ENCODE measurements at places on chromosomes 1 and 21.

- DNase-seq: no peak
These were observed 139.7 kb downstream of the CYYR1 start for GRCh38 chr21:26433386-26433785.

- no peak for DNase-seq
These were observed 19.9 kb downstream of the ACOT11 start for GRCh38 chr1:54567961-54568360.

GRCh38 chr1:74363220-74363619 is 128.0 kb downstream of the TNNI3K start:
- DNase-seq: no peak

- no peak for DNase-seq
These were observed 40.8 kb upstream of the LRRC3 start for GRCh38 chr21:44414291-44415072.

GRCh38 chr21:45291613-45292398 is 4.1 kb upstream of the POFUT2 start:
- no peak for DNase-seq

DNA sequence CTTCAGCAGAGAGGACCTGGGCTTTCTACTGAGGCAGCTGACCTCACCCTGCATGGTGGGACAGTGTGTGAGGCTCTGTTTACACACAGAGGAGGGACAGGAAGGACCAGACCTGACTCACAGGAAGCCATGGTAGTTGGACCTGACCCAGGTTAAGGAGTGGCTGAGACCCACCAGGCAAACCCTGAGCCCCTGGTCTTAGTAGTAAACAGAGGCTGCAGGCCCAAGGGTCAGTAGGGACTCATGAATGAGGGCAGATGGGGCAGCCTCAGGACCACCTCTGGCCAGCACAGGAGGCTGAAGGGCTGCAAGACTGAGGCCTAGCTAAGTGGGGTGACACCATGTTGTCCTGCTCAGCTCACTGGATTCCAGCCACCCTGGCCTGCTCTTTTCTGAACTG is 273.2 kb downstream of the GRIK3 start:
- no peak for DNase-seq

DNA sequence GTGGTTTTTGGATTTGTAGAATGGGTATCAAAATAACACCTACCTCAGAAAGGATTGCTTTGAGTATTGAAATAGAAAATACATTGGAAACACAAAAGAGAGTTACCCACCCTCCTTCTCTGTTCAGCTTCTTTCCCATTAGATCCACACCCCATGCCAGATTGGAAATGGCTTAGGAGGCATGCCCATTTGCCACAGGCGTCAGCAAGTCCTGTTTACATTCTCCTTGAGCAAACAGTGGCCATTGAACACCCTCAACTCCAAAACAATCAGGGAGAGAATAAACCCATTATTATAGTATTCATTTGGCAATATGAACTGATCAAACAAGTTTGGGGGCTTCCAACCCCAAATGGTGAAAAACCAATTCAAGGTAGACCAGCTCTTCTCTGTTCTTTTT is 2.4 kb downstream of the ELAPOR1 start:
- DNase-seq: no peak

DNA sequence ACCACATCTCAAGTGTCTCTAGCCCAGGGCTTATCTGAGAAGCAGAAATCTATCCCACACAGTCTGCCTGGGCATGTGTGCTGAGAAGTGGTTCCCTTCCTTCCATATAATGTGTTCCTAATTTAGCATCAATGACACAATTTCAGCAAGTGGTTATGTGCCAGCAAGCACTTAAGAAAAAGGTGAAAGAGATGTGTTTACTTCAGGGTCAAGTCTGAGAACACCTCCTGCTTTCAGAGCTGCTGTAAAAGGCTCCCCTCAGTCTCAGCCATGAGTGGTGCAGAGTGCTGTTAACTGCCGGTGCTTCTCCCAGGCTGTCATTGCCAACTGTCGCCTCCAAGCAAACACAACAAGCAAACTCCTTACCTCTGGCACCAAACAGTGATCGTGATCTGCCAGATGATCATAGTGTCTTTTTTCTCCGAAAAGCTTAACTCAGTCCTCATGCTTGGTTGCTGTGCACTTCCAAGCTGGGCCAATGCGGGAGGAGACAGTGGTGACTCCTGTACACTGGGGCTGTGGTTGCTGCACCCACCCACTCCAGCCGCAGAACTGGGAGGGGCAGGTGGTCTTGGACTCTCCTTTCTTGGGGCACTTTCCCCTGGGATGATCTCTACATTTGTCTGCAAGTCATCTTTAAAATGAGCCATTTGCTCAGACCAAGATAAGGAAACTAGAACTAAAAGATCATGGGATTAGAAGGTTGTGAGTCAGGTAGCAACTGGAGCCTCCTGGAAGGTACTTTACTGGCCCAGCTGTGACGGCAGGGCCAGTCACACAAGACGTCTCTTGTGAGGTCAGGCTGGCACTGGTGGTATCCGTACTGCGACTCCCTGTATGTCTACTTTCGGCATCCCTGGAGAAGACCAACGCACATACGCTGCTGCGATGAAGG is 32.4 kb downstream of the ATP1A1 start:
- DNase-seq: no peak

DNA sequence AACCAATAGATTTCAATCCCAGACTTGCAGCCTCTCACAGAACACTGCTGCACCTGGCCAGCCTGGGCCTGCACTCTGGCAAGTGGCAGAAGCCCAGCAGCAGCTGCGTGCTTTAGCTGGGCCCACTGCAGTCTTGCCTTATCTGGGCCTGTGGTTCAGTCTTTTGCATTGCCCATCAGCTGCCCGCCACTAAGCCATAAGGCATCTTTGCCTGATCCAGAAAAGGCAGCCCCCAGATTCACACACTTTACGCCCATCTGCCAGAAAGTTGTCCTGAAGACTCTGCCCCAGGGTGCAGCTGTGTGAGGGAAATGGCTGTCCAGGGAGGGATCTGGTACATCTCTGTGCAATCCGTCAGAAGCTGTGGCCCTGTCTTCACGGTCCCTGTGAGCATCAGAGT is 217.0 kb downstream of the DNAH14 start:
- DNase-seq: no peak

DNA sequence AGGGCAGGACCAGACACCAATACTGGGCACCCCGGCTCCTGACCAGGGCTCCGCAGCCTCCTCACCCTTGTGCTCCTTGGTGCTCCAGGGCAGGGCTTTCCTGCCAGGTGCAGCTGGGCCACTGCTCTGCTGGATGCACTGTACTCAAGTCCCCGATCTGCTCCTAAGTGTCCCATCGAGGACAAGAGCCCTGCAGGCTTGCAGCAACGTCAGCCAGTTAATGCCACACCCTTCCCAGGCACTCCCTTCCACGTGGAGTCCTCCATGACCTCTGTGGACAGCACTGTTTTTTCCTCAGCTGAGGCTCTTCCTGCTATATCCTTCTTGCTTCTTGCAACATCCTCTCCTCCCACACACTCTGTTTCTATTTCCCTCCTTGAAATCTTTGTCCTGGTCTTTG is 94.0 kb upstream of the NGF start:
- DNase-seq: no peak

DNA sequence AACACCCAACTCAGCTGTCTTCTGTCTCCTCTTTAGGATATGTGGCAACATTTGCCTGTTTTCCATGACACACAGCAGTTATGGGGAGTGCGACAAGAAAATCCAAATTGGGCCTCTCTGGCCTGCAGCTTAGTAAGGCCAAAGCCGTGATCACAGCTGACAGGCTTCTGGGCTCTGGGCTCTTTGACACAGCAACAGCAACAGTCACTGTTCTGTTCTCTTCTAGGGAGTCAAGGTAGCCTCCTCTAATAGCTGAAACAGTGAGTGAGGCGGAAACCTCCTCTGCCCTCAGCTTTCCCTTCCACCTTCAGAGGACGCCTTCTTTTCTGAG is 19.0 kb downstream of the CLCA1 start:
- no peak for DNase-seq

- peak; percentile 16 for DNase-seq
These were observed 124.5 kb downstream of the ZNF648 start for GRCh38 chr1:181936768-181937581.

GRCh38 chr1:154502744-154503115 is 518 bp upstream of the SHE start:
- DNase-seq: peak; percentile 4

- DNase-seq: no peak
These were observed 461.3 kb downstream of the RPS6KC1 start for GRCh38 chr1:213512316-213512715.

GRCh38 chr1:225962440-225962975 is 21.5 kb upstream of the LEFTY2 start:
- DNase-seq: peak; percentile 66

DNA sequence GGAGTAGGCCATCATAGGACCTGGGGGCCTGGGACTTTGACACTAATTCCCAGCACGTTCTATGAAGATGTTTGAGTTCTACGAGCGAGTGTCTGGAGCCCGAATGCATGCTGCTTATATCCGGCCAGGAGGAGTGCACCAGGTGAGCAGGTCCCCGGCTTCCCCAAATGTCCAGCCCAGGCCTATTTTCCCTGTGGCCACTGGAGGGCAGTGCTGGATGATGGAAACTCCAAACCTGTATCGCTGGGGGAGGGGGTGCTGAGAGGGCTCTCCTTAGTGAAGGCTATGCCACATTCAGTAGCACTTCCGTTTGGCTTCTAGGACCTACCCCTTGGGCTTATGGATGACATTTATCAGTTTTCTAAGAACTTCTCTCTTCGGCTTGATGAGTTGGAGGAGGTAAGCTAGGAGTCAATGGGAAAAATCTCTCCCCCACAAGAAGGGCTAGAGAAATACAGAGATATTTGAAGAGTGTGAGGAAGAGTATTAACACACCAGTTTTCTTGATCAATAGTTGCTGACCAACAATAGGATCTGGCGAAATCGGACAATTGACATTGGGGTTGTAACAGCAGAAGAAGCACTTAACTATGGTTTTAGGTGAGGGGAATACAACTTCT is 5.2 kb upstream of the FCER1G start:
- DNase-seq: peak; percentile 69

DNA sequence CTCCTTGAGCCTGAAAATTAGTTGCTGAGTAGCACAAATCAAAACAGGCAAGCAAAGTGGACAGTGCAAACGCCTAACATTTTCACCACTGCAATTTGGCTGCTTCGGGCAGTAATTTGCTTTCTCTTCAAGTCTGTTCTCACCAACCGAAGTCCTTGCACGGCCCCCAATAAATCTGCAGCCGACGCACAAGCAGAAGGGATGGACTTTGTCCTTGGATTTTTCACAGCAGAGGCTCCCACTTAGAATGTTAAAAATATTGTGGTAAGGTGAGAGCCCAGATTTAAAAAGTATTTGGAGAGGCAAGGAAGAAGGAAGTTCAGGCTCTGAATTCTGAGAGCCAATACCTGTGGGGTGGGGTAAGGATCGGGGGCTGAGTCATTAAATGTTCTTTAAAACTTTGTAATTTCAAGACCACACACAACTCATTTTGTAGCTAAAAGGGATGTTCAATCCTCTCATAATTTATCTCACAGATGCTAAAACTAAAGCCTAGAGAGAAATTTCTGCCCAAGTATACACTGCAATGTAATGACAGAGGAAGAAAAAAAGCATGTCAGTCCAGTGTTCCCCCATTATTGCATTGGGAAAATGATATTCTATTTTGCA is 6.2 kb downstream of the CD247 start:
- DNase-seq: no peak

GRCh38 chr1:81670286-81670685 is 130.4 kb upstream of the ADGRL2 start:
- DNase-seq: no peak

DNA sequence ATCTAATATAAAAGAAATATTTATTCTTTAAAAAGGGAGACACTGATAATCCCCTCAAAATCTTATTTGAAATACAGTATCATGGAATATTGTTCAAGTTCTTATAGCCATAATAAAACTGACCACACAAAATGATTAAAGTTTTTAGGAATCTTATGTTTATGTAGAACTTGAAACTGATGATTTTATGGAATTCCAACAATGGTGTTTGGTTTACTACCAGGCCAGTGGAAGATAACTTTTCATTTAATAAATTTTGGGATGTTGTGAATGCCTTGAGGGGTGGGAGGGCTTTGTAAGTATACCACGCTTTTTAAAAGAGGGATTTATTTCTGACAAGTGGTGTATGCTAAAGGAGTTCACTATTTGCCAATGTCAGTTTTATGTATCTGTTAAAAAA is 87.7 kb downstream of the RAB3GAP2 start:
- DNase-seq: no peak

DNA sequence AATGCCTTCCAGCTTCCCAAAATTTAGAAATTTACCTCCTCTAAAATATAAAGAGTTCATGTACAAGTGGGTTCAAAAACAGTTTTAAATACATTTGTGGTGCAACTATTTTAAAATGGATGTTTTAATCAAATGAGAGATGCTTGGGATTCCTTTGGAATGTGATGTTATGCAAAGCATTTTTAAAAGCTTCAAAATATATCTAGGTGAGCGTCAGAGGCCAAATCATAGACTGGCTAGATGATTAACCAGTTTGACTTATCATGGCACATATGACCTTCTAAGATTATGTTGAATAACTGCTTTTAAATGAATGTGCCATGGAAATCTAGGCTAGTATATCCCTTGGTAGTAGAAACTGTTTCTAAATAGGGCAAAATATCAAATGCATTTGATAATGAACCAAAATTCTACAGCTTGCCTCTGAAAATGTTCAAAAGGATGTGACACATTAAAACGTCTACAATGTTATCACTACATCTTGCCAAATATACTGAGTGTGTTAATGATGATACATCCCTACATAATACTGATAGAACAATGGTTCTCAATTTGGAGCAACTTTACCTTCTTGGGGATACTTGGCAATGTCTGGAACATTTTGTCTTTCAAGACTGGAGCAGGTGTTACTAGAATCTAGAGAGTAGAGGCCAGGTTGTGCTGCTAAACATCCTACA is 650.9 kb upstream of the ADGRL2 start:
- no peak for DNase-seq

DNA sequence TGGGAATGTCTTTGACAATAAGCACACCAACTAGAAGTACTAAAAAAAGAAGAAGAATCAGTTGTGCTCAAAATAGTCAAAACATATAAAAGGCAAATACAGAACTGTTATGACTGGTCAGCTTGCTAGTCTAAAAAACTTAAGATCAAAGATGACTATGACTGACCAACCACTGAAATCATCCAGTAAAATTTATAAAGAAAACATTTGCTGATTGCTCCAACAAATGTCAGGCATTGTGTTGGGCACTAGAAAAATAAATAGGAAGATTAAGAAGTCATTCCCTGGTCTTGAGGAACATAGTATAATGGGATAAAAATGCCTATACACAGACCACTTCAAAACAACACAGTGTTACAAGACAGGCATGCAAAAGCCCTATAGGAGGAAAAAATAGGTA is 9.3 kb upstream of the ANGPTL3 start:
- DNase-seq: no peak
